ENCODE measurements at places on chromosomes 3 and 15.

DNA sequence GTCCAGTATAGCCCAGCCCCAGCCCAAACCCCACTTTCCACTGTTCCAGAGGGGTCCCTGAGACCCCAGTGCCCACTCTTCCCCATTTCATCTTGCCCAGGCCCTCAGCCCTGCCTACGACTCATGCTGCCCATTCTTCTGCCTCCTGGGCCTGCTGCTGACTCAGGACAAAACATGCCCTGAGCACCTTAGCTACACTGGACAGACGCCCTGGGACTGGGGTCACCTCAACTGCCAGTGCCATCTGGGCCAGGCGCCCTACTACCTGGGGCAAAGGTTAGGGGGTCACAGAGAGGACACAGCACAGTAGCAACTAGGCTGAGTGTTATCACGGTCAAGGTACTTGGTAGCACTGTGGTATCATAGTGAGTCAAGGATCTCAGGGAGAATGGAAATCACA, 2.6 kb upstream of the LAMB2 start:
- no peak for DNase-seq

DNA sequence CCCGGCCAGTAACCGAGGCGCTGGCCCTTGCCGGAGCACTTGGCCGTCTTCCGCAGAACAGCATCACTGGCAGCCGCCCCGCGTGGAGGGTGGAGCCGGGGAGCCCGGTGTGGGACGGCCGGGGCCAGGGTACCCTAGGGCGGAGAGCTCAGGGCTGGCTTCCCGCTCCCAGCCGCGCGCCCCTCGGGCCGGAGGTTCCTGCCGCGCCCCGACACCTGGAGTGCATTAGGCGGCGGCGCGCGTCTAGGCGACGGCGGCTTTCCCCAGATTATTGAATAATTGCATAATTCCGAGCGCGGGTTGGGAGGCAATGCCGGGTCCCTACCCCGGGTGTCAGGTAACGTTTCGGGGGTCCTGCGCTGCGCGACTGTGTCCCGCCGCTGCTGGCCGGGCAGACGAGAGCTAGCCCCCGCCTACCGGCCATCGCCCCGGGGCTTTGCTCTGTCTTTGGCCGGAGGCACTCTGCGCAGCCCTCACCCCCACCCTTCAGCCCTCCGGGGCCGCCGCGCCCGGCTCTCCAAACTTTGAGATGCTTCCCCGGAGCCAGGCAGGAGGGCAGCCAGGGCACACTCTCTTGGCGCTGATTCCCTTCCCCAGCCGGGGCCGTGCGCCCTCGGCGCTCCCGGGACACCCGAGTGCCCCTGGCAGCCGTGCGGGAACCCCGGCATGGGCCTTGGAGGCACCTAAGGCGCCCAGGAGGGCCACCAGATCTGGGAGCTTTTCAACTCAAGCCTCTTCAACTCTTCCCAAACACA, 749 bp downstream of the ITGA11 start:
- DNase-seq, result peak; percentile 68

GRCh38 chr3:129078510-129078909, 17.9 kb downstream of the GP9 start:
- DNase-seq, result no peak

DNA sequence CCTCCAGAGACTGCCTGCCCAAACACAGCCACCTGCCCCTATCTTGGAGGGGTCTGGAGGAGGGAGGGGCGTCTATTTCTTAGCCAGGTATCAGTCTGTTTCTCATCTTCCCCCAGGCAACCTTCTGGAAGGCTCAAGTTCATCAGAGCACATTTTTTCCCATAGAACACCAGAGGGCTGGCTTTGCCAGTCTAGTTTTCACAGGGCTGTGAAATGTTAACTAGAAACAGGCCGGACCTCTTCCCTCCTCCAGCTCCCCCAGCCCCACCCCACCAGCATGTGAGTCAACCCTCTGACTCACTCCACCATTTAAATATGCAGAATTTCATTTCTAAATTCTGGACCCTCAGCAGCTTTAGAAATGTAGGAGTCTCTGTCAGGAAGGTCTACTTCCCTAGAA, 66.9 kb downstream of the SLCO2A1 start:
- DNase-seq, result no peak

GRCh38 chr3:135103917-135104316, 308.9 kb downstream of the EPHB1 start:
- DNase-seq, result no peak

GRCh38 chr3:56911363-56911762, 109.6 kb upstream of the ARHGEF3 start:
- no peak for DNase-seq

GRCh38 chr3:82194870-82195269, 433.4 kb upstream of the GBE1 start:
- DNase-seq, result no peak

GRCh38 chr15:41930221-41930866, 36.5 kb upstream of the SPTBN5 start:
- DNase-seq, result no peak

DNA sequence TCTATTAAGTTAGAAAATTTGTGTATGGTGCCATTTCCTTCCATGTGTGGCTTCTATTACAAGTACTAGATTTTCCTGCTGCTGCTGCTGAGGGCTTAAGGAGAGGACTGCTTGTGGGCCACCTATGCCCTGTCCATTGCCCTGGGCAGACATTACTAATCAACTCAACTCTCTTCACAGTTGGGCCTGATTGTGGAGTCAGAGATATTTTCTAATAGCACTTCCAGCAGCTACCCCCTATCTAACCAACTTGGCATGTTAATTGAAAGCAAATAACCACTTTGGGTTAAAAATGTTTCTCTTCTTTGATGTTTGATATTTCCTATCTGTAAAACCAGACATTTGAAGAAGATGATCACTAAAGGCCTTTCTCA, 242.0 kb downstream of the EDEM1 start:
- DNase-seq, result no peak

DNA sequence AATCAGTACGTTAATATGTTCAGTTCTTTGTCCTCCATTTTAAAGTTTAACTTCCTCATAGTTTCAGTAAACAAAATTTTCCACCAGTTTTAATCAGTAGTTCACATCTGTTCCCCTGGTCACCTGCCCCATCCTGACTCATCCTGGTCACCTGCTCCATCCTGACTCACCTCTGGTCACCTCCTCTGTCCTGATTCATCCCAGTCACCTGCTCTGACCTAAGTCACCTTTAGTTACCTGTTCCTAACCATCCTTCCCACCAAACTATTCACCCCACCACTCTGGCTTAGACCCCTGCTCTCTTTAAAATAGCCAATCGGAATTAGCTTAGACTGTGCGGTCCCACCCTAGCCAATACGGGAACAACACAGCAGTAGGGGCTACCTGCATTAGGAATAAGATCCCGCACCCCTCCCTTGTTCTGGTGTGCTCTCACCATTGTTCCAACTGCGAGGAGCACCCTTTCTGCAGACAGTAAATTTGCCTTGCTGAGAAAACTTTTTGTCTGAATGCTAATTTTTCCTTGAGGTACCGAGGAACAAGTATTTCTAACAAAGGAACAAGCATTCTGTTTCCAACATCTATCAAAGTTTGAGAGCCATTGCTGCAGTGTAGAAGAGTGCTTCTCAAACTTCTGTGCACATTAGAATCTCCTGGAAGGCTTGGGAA, 169.3 kb downstream of the ADAMTS17 start:
- DNase-seq, result no peak

DNA sequence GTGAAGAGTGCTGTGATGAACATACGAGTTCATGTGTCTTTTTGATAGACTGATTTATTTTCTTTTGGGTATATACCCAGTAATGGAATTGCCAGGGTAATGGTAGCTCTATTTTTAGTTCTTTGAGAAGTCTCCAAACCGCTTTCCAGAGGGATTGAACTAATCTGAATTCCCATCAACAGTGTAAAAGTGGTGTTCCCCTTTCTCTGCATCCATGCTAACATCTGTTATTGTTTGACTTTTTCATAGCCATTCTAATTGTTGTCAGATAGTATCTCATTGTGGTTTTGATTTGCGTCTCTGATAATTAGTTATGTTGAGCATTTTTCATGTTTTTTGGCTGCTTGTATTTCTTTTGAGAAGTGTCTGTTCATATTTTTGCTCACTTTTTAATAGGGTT, 54.8 kb upstream of the UTS2B start:
- no peak for DNase-seq

- DNase-seq, result peak; percentile 47
These were observed 325.3 kb downstream of the THSD4 start for GRCh38 chr15:71440489-71441110.

GRCh38 chr3:177107461-177108239, 89.6 kb downstream of the TBL1XR1 start:
- no peak for DNase-seq

DNA sequence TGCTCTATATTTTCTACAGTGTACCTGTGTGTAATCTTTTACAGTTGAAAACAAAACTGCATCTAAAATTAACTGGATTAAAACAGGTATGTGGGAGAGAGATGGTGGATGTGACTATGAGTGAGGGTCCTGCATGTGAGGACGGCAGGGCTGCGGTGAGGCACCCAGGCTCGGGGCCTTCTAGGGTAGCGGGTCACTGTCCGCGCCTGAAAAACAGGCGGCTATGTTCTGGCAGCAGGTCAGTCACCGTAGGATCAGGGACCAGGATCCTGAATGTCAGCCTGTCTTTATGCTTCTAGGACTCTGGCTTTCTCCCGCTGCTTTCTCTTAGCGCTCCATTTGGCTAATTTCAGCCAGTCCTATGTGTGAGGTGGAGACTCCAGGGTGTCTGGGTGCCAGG, 12.6 kb downstream of the TMEM40 start:
- no peak for DNase-seq

DNA sequence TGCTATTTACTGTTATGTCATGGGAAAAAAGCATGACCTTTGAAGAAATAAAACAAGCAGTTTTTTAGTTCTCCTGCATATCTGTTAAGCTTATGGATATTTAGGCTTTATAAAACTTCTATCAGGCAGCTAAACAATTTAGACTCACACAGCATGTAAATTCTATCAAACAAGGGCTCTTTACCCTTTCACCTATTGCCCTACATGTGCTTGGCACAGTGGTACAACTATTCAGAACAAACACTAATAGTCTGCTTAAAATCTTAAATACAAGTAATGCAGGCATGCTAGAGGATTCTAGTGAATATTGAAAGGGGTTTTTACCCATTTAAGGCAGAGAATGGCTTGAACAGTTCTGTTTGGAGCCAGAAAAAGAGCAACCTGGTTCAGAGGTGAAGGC, 23.4 kb upstream of the NANOGP8 start:
- no peak for DNase-seq

GRCh38 chr3:134840459-134840858, 45.4 kb downstream of the EPHB1 start:
- no peak for DNase-seq

GRCh38 chr3:38268087-38268486, 2.5 kb downstream of the SLC22A13 start:
- no peak for DNase-seq

DNA sequence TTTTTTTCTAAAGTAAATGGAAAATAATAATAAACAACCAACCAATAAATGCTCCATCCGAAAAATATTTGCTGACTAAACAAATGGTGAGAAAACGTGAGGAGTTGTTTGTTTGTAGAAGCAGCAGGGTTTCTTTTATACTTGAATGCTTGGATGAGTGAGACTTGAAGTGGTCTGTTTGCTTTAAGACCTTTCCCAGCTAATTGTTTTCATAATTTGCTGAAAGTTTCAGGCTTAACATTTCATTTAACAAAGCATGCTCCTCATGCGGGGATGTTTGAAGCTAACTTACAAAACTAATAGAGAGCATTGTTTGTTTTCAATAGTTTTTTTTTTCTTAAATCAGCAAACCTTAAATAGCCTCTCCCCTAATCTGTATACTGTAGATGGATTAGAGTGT, 484.6 kb downstream of the ROBO2 start:
- no peak for DNase-seq

- no peak for DNase-seq
These were observed 25.5 kb downstream of the CHRD start for GRCh38 chr3:184405075-184406030.

DNA sequence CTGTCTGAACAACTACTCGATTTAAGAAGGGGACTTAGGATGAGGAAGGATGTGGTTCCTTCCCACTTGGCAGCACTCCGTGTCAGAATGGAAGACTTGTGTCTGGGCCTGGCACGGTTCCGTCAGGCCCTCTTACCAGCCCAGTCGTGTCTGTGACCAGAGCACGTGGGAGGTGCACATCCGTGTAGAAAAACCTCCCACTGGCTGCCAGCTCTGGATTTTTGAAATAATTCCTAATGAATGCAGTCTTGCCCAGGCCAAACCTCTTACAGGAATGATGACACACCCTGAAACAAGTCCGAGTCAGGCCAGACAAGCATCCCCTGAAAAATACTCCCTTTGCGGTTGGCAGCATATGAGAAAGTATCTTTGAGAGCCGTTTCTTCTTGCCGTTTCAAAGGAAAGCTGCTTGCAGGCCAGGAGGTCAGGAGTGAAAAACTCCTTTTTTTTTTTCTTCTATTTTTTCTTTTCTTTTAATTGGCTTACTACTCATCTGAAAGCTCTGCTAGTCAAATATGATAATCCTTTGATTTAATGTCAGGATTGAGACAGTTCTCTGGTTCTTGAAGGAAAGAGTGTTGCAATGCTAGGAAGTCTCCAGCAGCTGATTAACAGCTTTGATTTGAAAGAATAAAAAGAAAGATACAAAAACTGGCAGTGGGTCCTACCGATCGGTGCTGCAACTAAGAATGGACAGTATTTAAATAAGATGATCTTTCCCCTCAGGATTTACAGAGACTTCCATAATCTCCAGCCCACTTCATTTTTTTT, 19.8 kb downstream of the IL1RAP start:
- no peak for DNase-seq

GRCh38 chr3:154188846-154189245, 67.7 kb downstream of the ARHGEF26 start:
- DNase-seq, result no peak

DNA sequence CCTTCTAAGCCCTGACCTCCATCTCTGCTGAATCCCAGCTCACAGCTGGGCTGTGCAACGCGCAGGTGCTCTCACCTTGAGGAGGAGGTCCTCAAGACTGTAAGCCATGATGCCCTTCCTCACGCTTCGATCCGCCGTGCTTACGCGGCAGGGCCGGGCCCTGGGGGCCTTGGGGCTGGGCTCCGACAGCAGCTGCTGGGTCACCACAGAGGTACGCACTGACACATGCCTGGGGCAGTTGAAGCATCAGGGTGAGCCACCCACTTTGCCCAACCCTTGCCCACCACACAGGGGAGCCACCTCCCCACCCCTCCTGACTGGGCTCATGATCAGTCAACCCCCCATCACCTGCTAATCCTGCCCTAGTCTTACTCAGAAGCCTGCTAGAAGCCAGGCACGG, 3.1 kb downstream of the CIDEC start:
- DNase-seq, result no peak

GRCh38 chr3:8629151-8630021, 15.2 kb downstream of the SSUH2 start:
- DNase-seq, result no peak
